ENCODE measurements at places on chromosomes 1 and 21. TPM values are rescaled to one million over a fixed set of nuclear protein-coding genes. Genes with fewer than 3 reads are reported as not detected.

- H3K4me1 ChIP-seq: no peaks in the 10 kb centered on the region
- H3K27ac ChIP-seq: no peak overlapping the region
- no peaks in the 10 kb centered on the region for H3K27me3 ChIP-seq
- H3K4me3 ChIP-seq: no peak overlapping the region
These were observed 29.6 kb downstream of the NHLH2 start for GRCh38 chr1:115811140-115811828.

- H3K36me3 ChIP-seq: no peaks in the 10 kb centered on the region
- no peak overlapping the region for H3K4me3 ChIP-seq
- DNase-seq: no peak
- no peaks in the 10 kb centered on the region for H3K27me3 ChIP-seq
- H3K4me1 ChIP-seq: no peaks in the 10 kb centered on the region
- H3K27ac ChIP-seq: no peak overlapping the region
These were observed 297.9 kb downstream of the PCP4 start for GRCh38 chr21:40164905-40165772.

PRKACB gene
- total RNA-seq: 140 TPM

- no peaks in the 10 kb centered on the region for H3K4me1 ChIP-seq
- no peak overlapping the region for H3K4me3 ChIP-seq
- H3K27ac ChIP-seq: no peak overlapping the region
- H3K27me3 ChIP-seq: no peaks in the 10 kb centered on the region
- no peak for DNase-seq
These were observed 37.1 kb upstream of the KIF21B start for GRCh38 chr1:201060586-201060985.

HSPB7 gene
- total RNA-seq: not detected

BARHL2 gene
- total RNA-seq: not detected

Measured in natural killer cell (primary cell).